ENCODE measurements at places on chromosomes 7 and 10. TPM values are rescaled to one million over a fixed set of nuclear protein-coding genes. Genes with fewer than 3 reads are reported as not detected.

Gene PILRA
- 1.3 TPM for total RNA-seq

Gene CLCN1
- 0.09 TPM for total RNA-seq

Gene ARHGAP22
- not detected for total RNA-seq

DNA sequence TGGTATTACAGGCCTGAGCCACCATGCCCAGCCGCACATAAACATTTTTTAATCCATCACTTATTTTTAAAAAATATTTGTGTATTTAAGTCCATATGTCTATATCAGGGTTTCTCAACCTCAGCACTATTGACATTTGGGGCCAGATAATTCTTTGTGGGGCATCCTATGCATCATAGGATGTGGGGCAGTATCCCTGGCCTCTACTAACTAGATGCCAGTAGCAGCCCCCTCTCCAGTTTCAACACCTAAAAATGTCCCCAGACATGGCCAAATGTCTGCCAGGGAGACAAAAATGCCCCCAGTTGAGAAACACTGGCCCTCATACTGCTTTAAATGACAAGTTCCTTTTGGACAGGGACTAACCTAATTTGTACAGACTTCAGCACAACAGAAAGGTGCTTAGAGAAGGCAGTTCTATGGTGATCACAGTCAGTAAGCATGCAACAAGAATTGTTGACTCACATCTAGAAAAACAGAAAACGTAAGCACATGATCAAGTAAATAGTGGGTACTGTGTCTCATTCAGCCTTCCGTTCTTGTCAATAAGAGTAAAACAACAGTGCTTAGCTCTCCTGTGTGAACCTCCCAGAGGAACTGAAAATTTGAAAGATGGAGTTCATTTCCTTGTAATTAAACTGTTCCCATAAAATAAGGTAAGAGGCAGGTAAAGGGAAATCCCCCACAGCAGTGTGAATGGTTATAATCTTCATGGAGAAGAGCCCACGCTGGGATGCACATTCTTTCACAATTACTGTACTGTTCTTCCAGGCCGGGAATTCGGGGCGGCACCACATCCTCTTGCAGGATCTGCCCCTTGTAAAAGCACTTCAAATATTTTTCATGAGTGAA is 17.3 kb upstream of the ADRB1 start:
- no peak for DNase-seq

DNA sequence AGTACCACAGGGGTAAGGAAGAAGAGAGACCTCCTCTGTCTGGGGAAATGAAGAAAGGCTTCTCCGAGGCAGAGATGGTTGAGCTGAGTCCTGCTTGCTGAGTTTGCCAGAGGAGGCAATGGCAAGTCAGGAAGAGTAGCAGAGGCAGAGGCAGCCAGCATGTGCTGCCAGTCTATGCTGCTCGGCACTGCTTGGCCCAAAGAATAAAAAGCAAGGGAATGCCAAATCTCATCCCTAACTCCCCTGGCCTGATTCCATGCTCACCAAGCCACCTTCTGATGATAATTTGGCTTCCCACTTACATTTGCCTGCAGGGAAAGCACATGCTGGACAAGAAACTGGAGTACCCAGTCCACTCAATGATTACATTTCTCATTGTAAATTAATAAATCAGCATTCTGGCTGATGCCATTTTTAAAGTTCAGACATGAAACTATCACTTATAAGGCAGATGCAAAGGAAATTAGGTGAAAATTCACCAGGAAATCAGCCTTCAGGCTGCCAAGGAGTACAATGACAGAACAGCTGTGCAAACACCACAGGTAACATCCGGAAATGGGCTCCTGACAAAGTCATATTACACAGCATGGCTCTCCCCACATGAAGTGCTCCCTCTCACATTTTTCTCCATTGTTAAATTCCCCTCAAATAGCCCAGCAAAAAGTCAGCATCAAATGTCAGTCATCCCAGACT is 245.9 kb downstream of the MTERF1 start:
- no peak for DNase-seq

DNA sequence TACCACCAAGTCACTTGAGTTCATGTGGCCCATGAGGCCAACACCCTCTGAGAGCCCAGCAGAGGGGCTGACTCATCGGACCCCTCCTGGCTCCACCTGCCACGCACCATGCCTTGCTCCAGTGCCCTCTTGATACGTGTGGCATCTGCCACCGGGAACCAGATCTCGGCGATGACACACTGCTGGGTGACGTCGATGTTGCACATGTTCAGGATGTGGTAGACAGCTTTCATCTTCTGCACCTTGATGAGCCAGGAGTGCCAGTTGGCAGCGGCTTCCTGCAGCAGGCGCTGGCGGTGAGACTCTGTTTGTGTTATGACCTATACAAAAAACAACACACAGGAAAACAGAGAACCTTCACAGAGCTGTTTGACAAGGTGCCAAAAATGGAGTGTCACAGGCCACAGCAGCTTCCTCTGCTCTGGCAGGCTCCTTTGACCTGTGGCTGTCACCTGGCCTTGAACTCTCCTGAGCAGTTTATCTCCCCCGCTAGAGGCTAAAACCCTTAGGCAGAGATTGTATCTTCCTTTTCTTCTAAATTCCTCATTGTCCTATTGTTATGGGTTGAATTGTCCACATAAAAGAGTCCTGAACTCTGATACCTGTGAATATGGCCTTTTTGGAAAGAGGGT is 45.2 kb upstream of the TMEM213 start:
- DNase-seq: peak; percentile 97

- no peak for DNase-seq
Observed at GRCh38 chr10:13892001-13892491, 305.3 kb downstream of the PRPF18 start.

Gene PRSS37
- total RNA-seq: not detected

GRCh38 chr10:123790132-123790885 is 101.3 kb downstream of the CPXM2 start:
- DNase-seq: no peak

Gene NFE2L3
- total RNA-seq: 20.1 TPM

DNA sequence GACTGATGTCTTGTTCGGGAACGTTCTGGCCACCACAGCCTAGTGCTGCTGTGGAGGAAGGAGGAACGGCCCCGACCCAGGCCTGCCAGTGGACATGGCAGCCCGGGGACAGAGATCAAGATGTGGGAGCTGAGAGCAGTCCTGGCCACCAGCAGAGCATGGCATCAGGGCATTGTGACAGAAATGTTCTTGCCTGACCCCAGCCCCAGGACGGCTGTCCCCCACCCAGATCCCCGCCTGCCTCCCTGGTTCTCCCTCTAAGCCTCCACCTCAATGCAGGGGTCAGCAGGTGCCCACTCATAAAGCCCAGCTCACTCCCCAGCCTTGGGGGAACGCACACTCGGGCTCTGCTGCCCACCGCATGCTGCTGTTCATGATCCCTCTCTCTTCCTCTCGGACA is 42.9 kb upstream of the HSPA12A start:
- DNase-seq: no peak

DNA sequence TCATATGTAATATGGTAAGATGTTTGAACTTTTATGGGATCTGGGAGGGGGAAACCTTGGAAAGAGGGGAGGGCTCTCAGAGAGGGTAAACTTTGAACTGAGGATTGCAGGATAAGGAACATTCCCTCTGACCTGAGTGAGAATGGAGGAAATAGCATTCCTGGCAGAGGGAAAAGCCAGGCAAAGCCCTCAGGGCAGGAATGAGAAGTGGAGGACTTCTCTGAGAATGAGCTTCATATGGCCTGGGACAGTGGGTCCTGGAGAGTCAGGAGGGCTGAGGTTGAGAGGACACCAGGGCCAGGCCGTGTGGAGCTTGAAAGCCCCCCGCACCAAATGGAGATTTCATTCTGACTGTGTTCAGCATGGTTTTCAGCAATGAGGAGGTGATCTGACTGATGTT is 34.2 kb downstream of the NPVF start:
- no peak for DNase-seq

DNA sequence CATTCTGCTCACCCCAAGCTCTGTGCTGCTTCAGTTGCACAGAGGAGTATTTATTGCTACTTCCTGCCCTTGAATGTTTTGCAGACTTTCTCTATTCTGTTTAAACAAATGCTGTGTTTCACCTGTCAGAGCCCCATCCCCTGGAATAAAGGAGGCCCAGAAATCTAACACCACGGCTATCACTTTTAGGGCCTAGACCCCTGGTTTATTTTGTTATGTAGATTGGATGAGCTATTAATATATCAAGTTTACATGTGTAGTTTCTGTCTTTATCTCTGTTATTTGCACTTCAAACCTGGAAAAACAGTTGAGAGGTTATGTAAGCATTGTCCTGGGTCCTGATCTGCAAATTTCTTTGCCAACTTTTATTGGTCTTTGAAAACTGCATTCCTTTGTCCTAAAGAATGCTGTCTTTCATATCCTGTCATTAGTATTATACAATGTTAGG is 630.1 kb downstream of the PARD3 start:
- DNase-seq: no peak

Gene PDK4
- total RNA-seq: not detected

Gene NPC1L1
- not detected for total RNA-seq

GRCh38 chr7:42235741-42236161 is 1.3 kb downstream of the GLI3 start:
- DNase-seq: no peak

DNA sequence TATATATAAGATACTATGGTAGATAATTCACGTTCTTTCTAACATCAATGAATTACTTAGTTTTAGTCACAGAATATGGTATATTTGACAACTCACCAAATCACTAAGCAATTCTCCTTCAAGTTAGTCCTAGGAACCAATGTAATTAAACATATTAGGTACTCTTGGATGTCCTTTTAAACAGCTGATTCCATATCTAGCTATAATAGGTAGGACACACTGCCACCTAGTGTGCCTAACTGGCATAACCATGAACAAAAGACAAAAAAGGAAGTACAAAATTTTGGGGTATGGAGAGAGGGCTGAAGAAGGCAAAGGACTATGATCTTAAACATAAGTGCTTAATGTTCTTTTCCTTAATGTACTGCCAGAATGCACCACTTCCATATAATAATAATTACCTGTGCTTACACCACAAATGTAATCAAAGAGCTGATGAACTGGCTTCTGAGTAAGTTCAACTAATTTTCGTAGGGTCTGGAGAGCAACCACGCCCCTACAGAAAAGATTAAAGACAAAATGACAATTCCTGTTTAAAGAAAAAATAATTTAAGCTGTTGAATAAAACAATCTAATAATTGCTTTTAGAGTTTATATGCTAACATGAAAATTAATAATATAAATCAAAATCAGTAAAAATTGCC is 28.7 kb downstream of the PNPLA8 start:
- DNase-seq: peak; percentile 52

- no peak for DNase-seq
Observed at GRCh38 chr7:106421181-106421762, 136.5 kb upstream of the NAMPT start.

DNA sequence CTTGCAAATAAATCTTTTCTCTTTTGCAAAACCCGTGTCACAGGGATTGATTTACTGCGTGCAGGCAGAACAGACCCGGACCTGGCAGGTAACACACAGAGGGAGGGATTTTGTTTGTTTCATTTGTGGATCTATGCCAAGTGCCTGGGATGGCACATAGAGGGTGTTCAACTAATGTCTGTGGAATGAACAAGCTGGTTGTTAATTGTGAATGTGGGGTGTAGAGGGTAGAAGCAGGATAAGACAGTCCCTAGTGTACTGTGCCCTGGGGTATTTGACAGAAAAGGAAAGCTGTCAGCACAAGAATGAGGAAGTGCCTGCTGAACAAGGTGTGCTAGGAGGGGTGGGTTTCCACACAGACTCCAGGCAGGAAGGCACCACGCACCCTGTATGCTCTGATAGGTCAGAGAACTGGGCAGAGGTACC is 331.8 kb downstream of the CALN1 start:
- no peak for DNase-seq

Gene SPDYE1
- not detected for total RNA-seq

- DNase-seq: no peak
Observed at GRCh38 chr7:73983437-73984164, 44.4 kb upstream of the ELN start.

Gene SMKR1
- 2.3 TPM for total RNA-seq

Gene IL2RA
- total RNA-seq: 832 TPM

- DNase-seq: no peak
Observed at GRCh38 chr10:69662901-69663300, 32.9 kb downstream of the FAM241B start.

Gene ANXA8
- total RNA-seq: 1.3 TPM

DNA sequence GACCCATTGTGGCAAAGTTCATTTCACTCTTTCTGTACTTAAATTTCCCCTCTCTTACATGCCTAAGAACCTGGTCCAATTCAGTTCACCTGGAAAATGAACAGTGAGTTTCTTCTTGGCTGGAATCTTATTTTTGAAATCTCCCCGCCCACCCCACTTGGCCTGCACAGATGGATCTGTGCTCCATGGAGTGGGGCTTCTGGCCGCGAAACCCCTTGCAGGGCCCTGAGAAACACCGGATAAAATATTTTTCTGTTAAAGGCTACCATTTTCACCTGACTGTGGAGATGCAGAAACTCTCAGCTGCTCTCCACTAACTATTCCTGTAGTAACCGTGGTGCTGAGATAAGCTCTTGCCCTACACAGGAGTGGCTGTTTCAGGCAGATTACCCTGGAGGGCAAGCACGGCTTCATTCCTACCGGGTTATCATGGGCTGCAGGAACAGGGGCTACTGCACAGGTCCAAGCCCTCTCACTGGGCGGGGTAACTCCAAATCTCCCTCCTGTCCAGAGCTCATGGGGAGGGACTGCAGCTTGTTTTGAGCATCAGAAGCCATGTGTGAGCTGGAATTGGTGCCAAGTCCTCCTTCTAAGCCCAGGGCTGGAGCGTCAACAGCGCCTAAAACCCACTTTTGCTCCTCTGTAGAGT is 118.9 kb downstream of the PRPF18 start:
- DNase-seq: no peak

DNA sequence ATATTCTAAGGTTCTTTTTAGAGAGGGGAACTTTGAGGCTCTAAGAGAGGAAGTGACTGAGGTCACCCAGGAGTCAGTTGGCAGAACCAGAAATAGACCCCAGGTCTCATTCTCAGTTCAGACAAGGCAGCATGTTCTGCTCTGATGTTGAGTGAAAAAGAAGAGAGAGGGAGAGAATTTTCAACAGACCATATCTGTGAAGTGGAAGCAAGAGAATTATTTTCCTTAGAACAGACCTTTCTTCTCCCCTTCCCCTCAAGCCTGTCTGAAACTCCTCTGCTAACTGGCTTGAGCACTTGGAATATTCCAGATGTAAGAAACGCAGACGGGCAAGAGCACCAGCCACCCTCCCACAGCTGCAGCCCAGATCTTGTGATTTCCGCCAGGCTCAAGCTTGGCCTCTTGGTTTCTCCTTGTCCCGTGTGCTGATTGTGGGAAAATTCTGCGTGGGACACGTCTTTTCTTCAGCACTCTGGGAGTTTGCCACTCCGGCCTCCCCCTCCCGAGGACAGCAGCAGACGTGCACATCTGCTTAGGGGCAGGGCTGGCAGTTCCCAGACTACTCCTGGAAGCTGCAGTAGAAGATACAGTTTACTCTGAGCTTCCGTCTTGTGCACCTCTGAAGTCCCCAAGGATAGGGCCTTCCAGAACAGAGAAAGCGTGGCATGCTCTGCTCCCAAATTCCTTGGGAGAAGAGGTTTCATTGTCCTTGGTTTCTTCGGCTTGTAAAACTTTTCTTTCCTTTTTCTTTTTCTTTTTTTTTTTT is 22.7 kb upstream of the IKZF1 start:
- no peak for DNase-seq

Data from activated CD8-positive, alpha-beta memory T cell treated with anti-CD3 and anti-CD28 coated beads, Interleukin-2, amount 10 ng/mL, durations not matched to agents 7 days and 5 days (primary cell).